ENCODE measurements at places on chromosomes 4 and X.

GRCh38 chrX:34528081-34528480 lies 129.0 kb downstream of the TMEM47 start:
- no peak for DNase-seq

DNA sequence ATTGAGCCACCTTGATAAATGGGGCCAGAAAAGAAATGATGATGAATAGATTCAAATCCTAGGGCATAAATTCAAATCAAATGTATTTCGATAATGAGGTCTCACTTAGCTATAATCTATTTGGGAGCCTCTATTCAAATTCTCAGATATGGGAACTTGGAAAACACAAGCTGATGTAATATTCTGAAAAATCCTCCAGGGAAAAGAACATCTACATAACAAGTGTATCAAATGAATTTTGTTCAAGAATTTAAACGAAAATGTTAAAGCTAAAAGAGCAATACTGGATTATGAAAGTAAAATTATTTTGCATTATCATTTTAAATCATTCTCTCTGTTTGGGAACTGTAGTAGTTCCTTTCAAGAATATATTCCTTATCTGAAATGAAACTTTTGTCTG lies 38.9 kb upstream of the RAP1GDS1 start:
- no peak for DNase-seq

GRCh38 chr4:156976147-156976546 lies 4.5 kb upstream of the PDGFC start:
- no peak for DNase-seq

DNA sequence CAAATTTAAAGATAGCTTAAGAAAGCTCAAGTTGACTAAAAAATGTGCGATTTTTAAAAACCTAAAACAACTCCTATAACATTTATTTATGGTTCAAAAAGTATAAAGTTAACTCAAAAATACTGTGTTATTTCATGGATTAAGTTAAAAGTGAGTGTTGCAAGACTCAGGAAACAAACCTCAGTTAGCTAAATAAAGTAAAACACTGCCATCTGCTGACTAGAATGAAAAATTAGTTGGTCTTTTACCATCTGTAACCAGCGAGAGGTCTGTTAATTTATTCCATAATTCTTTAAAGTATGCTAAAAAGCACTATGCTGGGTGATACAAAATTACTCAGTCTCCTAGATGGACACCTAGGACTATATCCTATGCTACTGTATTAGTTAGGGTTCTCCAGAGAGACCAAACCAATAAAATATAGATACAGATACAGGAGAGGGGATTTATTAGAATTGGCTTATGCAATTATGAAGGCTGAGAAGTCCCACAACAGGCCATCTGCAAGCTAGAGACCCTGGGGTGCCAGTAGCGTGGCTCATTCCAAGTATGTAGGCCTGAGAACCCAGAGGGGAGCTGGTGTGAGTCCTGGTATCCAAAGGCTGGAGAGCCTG lies 4.9 kb upstream of the WDFY3 start:
- peak; percentile 3 for DNase-seq

DNA sequence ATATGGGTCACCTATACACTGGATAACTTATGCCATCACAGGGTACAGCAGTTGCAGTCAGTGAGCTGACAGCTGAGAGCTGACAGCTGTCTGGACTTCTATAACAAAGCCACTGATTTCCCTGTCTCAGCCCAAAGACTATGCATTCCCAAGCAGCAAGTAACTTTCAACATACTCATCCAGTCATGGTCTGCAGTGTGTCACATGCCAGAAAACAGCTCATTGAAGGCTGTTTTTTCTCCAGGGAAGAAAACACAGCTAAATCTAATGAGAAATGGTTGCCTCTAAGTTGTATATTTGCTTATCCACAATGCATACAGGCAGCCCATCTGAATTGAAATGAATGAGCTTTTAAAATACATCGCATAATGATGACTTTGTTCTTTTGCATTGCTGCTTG lies 6.3 kb downstream of the KIAA1210 start:
- DNase-seq, result no peak

DNA sequence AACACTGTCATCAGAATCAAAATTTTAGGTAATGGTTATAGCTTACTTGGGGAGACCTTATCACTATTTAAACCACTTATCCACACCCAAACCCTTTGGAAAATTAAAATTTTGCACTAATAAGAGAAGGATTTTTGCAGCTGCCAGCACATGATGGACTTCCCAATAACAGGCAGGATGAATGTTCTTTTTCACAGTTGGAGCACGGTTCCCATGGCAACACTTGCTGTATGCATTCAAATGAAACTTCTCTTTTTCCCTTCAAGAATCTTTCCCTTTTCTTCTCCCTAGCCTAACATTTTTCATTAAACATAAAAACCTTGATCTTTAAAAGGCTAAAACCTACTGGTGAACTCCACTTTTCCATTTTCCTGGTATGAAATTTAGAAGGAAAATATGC lies 768.2 kb downstream of the KCTD8 start:
- no peak for DNase-seq

DNA sequence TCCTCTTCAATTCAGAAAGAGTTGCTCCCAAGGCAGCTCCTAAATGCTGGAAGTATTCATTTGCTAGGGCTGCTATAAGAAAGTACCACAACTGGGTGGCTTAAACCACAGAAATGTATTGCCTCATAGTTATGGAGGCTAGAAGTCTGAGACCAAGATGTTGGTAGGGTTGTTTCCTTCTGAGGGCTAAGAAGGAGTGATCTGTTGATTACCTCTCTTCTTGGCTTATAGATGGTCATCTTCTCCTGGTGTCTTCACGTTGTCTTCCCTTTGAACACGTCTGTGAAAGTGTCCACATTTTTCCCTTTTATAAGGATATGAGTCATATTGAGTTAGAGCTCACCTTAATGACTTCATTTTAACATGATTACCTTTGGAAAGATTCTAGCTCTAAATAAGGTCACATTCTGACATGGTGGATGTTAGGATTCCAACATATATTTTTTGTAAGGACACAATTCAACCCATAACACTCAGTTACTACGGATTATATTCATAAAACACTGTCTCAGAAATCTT lies 266.3 kb downstream of the SPATA18 start:
- no peak for DNase-seq

DNA sequence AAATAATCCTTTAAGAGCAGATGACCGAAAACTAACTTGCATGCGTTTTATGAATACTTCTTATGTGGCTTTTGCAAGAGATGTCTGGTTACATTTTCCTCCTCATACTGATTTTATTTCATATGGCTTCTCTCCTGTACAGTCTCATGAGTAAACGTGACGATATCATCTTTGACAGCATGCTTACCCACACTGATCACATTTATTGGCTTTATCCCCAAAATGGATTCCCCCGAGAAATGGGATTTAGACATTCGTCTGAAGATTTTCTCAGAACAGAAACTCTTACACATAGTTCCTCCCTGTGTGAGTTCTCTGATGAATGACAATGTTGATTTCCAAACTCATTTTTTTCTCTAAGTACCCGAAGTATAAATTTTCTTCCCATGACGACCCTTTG lies 939.7 kb upstream of the LCORL start:
- no peak for DNase-seq

- DNase-seq, result no peak
Measured at GRCh38 chr4:8538076-8538702, 42.0 kb upstream of the GPR78 start.

- no peak for DNase-seq
Measured at GRCh38 chrX:25034889-25035288, 19.1 kb upstream of the ARX start.

- no peak for DNase-seq
Measured at GRCh38 chr4:61177367-61177766, 22.8 kb upstream of the ADGRL3 start.

Data from NCI-H2029 (cell line).